ENCODE measurements at places on chromosomes 6 and 20.

- DNase-seq, result no peak
Measured at GRCh38 chr6:129710450-129711270, 683 bp upstream of the ARHGAP18 start.

- DNase-seq, result peak; percentile 29
Measured at GRCh38 chr20:53748176-53748575, 154.5 kb upstream of the ZNF217 start.

DNA sequence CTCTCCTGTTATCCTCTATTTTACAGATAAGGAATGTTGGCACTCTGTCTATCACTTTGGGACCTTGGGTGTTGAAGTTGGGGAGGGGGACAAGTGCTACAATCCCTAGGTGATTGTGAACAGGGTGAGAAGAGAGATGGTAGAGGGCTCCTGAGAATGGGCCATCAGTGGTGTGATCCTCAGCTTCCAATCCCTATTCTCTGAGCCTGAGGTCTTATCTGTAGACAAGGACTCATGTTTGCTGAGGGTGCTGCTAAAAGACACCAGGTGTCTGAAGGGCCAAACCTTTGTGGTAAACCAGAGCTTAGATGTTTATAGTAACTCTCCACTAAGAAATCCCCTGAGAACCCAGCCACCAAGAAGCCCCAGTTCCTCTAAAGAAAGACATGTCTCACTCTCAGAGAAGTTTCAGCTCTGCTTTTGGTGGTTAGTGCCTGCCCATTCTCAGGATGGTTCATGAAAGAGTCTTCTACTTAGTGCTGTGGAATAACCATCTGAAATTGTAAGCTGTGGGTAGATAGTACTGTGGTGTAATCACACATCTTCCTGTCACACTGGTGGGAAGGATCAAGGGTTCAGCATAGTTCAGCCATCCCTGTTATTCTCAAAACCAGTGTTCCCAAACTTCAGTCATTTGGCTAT, 58.2 kb upstream of the IL20RA start:
- DNase-seq, result no peak

GRCh38 chr6:144106206-144106605, 10.8 kb upstream of the SF3B5 start:
- peak; percentile 49 for DNase-seq

- DNase-seq, result no peak
Measured at GRCh38 chr6:33427585-33428223, 7.8 kb downstream of the SYNGAP1 start.

DNA sequence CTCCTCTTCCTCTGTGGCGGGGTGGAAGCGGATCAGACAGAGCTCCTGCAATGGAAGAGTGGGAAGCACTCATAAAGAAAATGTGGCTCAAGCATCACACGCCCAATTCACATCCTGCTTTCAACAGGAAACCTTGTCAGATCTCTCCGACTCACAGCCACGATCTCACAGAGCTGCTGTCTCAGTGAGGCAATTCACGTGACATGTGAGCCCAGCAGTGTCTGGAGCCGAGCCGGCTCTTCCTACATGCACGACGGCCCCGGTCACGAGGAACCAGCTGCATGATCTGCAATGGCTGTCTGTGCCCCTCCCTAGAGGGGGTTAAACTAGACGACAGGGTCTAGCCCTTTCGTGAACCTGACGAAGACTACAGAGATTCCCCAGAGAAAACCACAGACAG, 29.5 kb upstream of the TCFL5 start:
- no peak for DNase-seq

DNA sequence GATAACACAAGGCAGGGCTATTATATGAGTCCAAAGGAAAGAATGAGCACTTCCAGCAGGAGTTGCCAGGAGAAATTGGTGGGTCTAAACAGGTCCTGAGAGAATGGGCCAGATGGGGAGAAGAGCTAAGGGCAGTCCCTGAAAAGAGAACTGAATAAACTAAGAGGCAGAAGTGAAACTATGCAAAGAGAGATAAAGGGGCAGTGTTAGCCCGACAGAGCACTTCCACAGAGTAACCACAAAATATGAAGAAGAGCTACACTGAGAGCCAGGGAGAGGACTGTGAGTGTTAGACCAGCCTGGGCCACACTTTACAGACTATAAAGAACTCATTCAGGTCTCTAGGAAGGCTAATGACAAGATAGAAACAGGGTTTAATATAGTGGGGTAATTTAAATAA, 43.8 kb downstream of the RALGAPA2 start:
- no peak for DNase-seq

- no peak for DNase-seq
Measured at GRCh38 chr6:2546901-2547300, 203.8 kb downstream of the MYLK4 start.

DNA sequence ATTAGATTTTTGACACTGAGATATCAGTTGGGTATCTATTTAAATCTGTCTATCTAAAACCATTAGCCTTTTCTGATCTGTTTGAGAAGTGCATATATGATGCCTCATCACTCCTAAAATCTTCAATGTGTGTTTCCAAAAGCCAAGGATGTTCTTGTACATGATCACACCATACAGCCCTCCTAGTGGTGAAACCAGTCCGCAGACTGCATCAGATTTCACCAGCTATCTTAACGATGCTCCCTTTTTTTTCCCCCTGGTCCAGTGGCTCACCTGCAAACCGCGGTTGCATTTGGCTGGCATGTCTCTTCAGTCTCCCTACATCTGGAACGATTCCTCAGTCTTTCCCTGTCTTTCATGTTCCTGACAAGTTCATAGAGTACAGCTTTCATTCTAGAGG, 4.0 kb downstream of the KIZ start:
- DNase-seq, result no peak

GRCh38 chr20:20763650-20764049, 51.2 kb upstream of the RALGAPA2 start:
- no peak for DNase-seq

GRCh38 chr6:111590209-111590980, 15.3 kb downstream of the TRAF3IP2 start:
- no peak for DNase-seq

- no peak for DNase-seq
Measured at GRCh38 chr20:47137231-47137870, 219.1 kb downstream of the ZMYND8 start.

DNA sequence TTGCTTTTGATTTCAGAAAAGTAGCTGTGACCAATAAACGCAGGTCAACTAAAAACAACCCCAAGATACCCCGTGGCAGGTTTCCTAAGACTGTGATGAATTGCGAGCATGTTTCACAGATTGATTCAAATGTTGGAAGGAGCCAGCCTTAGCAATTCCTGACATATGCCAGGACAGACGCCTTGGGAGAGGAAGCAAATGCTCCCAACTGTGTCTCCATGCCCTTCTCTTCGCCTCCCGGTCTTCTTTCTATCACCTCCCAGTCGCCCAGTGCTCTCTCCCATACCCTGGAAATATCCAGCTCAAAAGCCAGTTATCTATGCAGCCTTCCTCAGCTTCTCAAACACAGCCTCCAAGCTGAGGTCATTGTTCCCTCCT, 32.0 kb downstream of the KIAA0319 start:
- no peak for DNase-seq

DNA sequence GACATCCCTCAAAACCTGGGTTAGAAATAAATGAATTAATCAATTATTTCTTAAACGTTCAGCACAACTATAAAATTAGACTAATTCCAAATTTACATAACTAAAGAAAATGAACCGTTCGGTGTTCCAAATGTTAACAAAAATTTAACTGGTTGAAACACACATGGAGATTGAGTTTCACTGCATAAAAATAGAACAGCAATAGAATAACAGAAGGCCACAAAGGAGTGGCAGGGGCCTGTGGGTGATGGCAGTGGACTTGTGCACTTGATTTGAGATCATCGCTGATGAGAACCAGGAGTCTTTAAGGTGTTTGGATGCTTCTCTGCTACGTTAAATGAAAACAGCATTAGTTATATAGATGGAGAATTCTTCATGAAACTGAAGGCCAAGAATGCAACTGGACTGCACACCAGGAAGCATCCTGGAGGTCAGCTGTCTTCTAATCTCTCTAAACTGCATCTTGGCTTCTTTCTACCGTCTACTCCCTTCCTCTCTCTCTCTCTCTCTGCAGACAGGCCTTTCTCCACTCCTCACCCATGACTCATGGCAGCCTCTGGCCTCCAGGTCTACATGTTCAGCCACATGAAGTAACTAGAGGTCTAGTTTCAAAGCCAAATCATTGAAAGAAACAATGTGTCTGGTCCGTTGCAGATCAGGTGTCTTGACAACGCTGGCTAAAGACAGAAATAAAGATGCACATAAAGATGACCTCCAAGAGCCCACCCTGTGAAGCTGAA, 111.3 kb downstream of the SIM1 start:
- peak; percentile 11 for DNase-seq

- DNase-seq, result no peak
Measured at GRCh38 chr20:3727401-3728021, 5.0 kb upstream of the HSPA12B start.

GRCh38 chr20:43895235-43895634, 19.4 kb upstream of the TOX2 start:
- no peak for DNase-seq

- DNase-seq, result no peak
Measured at GRCh38 chr6:43778131-43778855, 8.3 kb downstream of the VEGFA start.

DNA sequence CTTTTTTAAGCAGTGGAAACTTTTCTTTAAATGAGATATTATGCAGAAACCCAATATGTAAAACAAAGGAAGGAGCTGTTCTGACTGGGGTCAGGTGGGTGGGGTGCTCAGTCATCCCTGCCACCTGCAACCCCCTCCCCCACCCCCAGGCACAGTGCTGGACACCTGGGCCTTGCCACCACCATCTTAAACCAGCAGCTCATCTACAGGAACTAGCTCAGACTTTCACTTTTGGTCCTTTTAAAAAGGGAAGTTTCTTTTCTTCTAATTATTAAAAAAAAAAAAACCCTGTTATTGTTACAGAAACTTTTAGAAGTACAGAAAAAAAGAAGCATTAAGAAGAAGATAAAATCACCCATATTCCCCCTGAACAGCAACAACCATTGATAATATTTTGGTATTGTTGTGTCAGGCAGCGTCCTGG, 37.1 kb downstream of the PPP1R16B start:
- no peak for DNase-seq

GRCh38 chr6:7761051-7761450, 35.2 kb downstream of the BMP6 start:
- DNase-seq, result no peak

- DNase-seq, result peak; percentile 99
Measured at GRCh38 chr6:14476793-14477531, 359.4 kb downstream of the CD83 start.

GRCh38 chr20:43667341-43668132, 623 bp downstream of the MYBL2 start:
- no peak for DNase-seq

GRCh38 chr6:38503960-38504682, 135.6 kb downstream of the BTBD9 start:
- DNase-seq, result no peak

DNA sequence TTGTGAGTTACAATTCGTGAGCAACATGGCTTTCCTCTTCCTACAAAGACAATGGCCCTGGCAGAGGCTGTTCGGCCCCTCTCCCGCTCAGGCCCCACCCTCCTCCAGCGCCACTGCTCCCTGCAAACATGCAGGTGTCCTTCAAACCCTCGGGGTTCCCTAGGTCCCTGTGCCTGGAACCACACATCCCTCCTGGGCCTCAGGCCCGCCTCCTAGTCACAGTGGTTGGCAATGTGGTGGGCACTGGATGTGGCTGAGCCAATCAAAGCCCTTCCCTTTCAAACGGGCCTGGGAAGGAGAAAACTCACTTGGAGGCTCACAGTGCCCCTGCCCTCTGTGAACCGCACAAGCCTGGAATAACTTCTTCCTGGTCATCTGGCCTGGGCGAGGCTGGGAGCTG, 147.2 kb downstream of the TFAP2C start:
- DNase-seq, result no peak

DNA sequence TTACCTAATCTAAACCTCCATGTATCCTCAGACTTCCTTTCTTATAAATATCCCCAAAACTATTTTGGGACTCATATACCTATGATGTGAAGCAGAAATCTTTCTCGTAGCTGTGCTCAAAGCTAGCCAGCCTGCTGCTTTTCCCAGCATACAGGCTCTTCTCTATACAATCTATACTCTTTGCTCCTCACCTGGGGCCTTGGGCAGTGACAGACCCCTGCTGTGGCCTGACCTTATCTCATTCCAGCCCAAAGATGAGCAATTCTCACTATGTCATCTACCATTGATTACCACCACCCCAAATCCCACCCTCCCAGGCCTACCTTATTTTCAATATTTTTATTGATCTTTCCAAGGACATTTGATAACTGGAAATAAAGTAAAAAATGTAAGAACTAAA, 83.2 kb upstream of the FBXL4 start:
- no peak for DNase-seq
